Neural progenitor cell (in vitro differentiated cells): ENCODE measurements at places on chromosomes 1 and 21. TPM values are rescaled to one million over a fixed set of nuclear protein-coding genes. Genes with fewer than 3 reads are reported as not detected.

The NHLH2 gene
- total RNA-seq, result 0.17 and 0.56 TPM in 2 replicates

The TIAM1 gene
- total RNA-seq, result 27.2 and 30.2 TPM in 2 replicates

The FRRS1 gene
- total RNA-seq, result 4.3 and 5.1 TPM in 2 replicates

The TMEM200B gene
- 0.56 and 1.1 TPM in 2 replicates for total RNA-seq

DNA sequence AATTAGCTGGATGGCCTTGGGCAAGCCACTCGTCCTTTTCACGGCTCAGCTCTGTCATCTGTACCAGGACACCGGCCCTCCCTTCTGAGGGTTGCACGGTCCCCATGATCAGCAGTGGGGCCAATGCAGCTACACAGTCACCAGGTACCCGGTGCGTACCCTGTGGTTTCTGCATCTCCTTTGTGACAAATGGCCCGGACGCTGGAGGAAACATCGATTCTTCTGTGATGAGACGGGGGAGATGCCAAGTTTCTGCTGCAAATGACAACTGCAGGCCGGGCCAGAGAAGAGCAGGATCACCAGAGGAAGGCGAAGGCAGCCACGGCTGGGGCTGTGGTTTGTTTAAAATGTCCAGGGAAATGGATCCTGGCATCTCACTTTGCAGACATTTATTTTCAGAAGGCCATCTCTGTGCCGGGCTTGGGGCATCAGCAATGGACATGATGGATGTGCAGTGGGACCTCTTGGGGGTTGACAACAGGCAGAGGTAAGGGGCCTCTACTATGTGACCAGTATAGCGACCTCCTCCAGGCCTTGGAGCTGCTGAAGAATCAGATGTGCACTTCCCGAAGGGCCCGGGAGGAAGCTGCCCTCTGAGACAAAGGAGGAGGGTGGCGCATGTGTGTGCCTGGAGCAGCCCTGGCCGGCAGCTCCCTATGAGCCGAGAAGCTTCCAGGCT lies 221.9 kb upstream of the C1orf174 start:
- H3K27me3 ChIP-seq, result no peaks in the 10 kb centered on the region
- H3K36me3 ChIP-seq, result no peaks in the 10 kb centered on the region
- DNase-seq, result no peak

DNA sequence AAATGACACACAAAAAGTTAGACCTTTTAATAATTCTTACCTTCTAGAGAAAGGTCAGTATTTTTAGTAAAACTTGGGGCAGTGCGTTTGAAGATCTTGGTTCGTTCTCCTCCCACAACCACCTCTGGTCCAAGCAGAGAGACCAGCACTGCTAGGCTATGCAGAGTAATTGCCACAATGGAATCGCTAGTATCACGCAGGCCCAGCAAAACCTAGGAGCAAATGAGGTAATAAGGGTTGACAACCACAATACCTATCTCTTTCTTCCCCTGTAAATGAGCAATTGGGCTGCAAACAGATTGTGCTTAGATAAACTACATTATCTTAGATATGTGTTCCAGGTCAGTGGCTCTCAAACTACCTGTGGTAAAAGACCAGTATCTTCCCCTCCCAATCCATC lies 34.7 kb downstream of the SCYL3 start:
- DNase-seq, result no peak
- no peak overlapping the region for H3K4me3 ChIP-seq
- H3K4me1 ChIP-seq, result no peaks in the 10 kb centered on the region
- H3K27ac ChIP-seq, result no peak overlapping the region

DNA sequence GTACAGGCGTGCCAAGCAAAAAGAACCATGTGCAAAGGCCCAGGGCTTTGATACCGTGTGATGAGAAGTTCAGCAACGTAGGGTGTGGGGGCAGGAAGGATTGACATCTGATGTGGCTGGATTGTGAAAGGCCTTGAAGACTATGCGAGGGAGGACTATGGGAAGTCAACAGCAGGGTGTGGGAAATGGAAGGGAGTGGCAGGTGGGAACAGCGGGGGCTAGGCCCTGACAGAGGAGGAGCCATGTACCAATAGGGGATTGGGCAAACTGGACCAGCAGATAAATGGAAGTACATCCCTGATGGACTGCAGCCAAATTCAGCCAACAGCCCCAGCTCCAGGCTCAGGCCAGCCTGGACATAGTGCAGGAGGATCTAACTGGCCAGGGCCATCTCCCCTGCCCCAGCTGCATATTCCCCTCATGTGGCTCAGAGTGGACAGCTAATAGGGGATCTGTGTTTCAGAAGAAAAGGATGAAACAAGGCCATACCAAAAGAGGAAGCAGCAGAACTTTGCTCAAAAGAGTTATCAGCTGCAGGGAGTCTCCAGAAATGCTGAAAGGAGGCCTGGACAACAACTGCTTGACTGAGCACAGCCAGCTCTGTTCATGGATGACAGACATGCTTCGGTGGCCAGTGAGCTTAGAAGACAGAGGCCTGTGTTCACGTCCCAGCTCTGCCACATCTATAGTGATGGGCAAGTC lies 140.2 kb upstream of the SGIP1 start:
- DNase-seq, result no peak
- H3K36me3 ChIP-seq, result no peaks in the 10 kb centered on the region
- no peaks in the 10 kb centered on the region for H3K4me1 ChIP-seq
- H3K27me3 ChIP-seq, result no peaks in the 10 kb centered on the region

- DNase-seq, result peak; percentile 9
- peaks cover 21% of the 10 kb centered on the region for H3K27me3 ChIP-seq
- no peak overlapping the region for H3K27ac ChIP-seq
Measured at GRCh38 chr1:119646521-119647227, 1.4 kb downstream of the ZNF697 start.

DNA sequence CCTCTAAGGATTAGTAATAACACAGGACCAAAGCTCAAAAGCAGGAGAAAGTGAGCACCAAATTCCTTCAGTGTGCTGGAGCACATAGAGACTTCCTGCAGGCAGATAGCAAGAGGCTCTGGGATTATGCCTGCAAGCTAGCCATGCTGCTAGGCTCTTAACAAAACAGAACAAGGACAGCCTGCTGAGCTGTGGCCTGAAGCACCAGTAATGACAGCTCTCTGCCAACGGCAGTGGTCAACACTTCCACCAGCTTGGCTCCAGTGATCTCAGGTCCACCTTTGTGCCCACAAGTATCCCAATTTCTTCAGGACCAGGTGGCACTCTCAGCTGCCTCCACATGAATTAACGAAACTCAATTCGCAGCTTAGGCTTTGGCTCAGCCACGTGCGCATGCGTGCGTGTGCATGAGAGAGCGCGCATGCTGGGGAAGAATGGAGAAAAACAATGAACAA lies 64.2 kb downstream of the SLC45A1 start:
- peaks cover 76% of the 10 kb centered on the region for H3K4me1 ChIP-seq
- peak overlapping the region; percentile 72 for H3K27ac ChIP-seq
- DNase-seq, result peak; percentile 88
- no peaks in the 10 kb centered on the region for H3K36me3 ChIP-seq

DNA sequence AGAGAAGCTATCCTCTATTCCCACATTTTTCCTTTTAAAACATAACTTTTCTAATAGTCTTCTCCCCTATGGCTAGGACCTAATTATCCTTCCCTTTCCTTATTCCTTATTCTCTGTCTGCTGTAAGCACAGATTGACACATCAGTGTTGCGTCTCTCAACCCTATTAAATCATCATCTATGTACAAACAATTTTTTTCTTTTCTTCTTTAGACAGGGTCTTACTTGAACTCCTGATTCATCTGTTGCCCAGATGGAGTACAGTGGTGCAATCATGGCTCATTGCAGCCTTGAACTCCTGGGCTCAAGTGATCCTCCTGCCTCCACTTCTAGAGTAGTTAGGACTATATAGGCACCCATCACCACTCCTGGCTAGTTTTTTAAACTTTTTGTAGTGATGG lies 8.3 kb downstream of the KLHDC9 start:
- H3K4me1 ChIP-seq, result no peaks in the 10 kb centered on the region
- no peaks in the 10 kb centered on the region for H3K36me3 ChIP-seq
- H3K4me3 ChIP-seq, result no peak overlapping the region

DNA sequence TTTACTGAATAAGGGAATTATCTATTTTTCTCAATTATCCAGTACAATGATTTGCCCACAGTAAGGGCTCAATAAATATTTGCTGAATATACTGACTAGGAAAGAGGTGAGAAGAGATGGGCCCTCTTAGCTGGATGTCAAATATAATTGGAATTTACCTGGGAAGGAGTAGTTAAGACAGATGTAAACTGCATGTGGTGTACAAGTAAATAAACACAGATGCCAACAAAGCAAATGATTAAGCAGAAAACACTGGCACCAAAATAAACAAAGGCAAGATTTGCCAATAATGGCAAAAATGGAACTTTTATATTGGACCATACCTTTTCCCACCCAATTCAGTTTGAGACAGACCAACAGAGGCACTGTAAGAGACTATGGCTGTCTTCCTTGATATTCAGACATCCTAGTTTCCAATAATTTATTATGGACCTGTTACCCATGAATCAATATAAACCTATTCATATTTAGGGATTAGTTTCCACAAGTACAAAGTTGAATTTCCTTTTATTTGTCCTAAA lies 7.4 kb downstream of the PNRC2 start:
- no peaks in the 10 kb centered on the region for H3K27me3 ChIP-seq
- H3K4me3 ChIP-seq, result no peak overlapping the region

DNA sequence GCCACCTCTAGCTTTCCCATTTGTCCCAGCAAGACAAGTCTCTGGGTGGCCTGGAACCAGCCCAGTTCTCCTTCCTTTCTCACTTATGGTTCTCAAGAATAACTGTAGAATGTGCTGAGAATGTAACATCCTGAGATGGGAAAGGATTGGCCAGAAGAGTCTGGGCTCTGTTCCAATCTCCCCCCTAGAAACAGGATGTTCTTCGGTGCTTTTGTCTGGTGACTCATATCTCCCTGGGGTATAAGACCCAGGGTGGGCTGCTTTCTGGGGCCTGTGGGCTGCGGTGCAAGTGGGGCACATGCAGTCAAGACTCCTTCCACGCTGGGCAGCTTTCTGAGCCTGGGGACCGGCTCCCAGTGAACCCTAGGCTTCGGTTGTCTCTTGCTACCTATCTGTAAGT lies 251.2 kb upstream of the POU3F1 start:
- no peaks in the 10 kb centered on the region for H3K36me3 ChIP-seq
- H3K4me3 ChIP-seq, result no peak overlapping the region
- DNase-seq, result no peak
- no peaks in the 10 kb centered on the region for H3K27me3 ChIP-seq
- no peak overlapping the region for H3K27ac ChIP-seq
- peaks cover 9% of the 10 kb centered on the region for H3K4me1 ChIP-seq

GRCh38 chr1:210722410-210723081 lies 393.8 kb downstream of the HHAT start:
- peaks cover 4% of the 10 kb centered on the region for H3K4me1 ChIP-seq
- H3K27ac ChIP-seq, result no peak overlapping the region
- no peak overlapping the region for H3K4me3 ChIP-seq
- H3K36me3 ChIP-seq, result no peaks in the 10 kb centered on the region

DNA sequence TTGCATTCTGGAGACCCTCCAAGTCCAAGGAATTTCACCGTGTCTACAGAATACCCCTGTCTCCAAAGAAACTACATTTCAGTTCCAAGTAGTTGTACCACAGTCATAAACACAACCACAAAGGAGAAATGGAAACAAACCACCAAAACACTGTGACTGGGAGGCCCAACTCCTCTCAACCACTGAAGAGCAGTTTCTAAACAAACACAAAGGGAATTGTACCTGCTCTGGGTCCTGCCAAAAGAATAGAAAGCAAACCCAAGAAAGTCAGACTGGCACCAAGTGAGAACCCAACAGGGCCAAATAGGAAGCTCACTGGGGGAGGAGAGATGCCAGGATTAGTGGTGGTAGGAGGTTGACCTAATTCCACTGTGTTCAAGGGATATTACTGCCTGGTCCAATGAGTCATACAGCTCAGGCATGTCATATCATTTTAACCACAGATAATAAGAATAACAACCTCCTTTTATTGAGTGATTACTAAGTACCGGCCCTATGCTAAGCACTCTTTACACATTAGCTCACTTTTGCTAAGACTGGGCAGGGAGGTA lies 123.9 kb upstream of the PPP2R5A start:
- no peaks in the 10 kb centered on the region for H3K36me3 ChIP-seq
- H3K4me1 ChIP-seq, result no peaks in the 10 kb centered on the region
- H3K27ac ChIP-seq, result no peak overlapping the region
- DNase-seq, result no peak

GRCh38 chr1:162878000-162878596 lies 17.1 kb upstream of the CCDC190 start:
- H3K4me1 ChIP-seq, result no peaks in the 10 kb centered on the region
- H3K36me3 ChIP-seq, result no peaks in the 10 kb centered on the region
- H3K4me3 ChIP-seq, result no peak overlapping the region
- H3K27ac ChIP-seq, result no peak overlapping the region
- peak; percentile 73 for DNase-seq
- H3K27me3 ChIP-seq, result no peaks in the 10 kb centered on the region

- H3K27ac ChIP-seq, result no peak overlapping the region
- H3K4me3 ChIP-seq, result no peak overlapping the region
- no peaks in the 10 kb centered on the region for H3K36me3 ChIP-seq
- peaks cover 2% of the 10 kb centered on the region for H3K4me1 ChIP-seq
- no peaks in the 10 kb centered on the region for H3K27me3 ChIP-seq
Measured at GRCh38 chr1:160647329-160647720, 481 bp upstream of the SLAMF1 start.

- H3K27ac ChIP-seq, result no peak overlapping the region
- DNase-seq, result peak; percentile 48
- H3K4me3 ChIP-seq, result peak overlapping the region; percentile 58
- H3K4me1 ChIP-seq, result peaks cover 18% of the 10 kb centered on the region
Measured at GRCh38 chr1:159000625-159001024, 9.1 kb upstream of the IFI16 start.

DNA sequence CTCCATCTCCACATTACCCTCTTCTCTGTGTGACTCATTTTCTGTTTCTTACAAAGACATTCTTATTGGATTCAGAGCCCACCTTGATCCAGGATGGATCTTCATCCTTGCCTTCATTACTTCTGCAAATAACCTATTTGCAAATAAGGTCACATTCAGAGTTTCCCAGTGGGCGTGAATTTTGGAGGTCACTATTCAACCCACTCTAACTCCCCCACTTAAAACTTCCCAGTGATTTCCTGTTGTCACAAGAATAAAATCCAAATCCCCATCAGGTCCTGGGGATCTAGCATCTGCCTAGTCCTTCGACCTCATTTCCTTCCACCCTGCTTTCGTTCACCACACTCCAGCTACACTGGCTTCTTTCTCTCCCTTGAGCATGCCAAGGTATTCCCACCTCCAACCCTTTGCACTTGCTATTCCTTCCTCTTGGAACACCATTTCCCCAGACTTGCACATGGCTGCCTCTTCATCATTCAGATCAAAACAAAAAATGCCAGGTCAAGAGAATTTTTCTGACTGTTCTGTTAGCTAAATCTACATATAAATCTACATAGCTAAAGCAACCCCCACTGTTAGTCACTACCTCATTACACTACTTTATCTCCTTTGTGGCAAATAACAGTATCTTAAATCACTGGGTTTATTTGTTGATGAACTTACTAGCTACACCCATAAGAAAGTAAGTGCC lies 187.2 kb downstream of the TOMM20 start:
- no peaks in the 10 kb centered on the region for H3K27me3 ChIP-seq
- no peak for DNase-seq
- no peak overlapping the region for H3K4me3 ChIP-seq
- no peak overlapping the region for H3K27ac ChIP-seq
